IPS DF 19.7 (cell line): ENCODE measurements at places on chromosomes 16 and 17.

GRCh38 chr16:10065019-10065418, 117.2 kb downstream of the GRIN2A start:
- DNase-seq: no peak

- no peak for DNase-seq
Observed at GRCh38 chr16:177394-177822, 928 bp downstream of the HBA1 start.

GRCh38 chr17:80986816-80987475, 4.7 kb upstream of the CHMP6 start:
- no peak for DNase-seq

DNA sequence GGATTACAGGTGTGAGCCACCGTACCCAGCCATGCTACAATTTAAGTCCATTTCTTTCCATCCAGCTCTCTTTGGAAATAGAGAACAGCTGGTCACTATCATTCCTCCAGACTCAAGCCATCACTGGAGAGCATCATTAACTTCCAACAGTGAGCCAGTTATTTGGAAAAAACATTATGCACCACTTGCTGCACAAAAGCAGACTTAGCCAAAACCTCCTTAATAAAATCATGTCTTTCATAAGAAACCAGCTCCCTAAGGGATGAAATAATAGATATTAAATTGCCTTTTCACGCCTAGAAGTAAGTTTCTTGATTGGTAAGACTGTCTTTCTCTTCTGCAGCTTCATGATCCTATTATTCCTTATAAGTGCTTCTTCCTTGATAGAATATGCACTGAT, 17.9 kb downstream of the SLC39A11 start:
- no peak for DNase-seq

DNA sequence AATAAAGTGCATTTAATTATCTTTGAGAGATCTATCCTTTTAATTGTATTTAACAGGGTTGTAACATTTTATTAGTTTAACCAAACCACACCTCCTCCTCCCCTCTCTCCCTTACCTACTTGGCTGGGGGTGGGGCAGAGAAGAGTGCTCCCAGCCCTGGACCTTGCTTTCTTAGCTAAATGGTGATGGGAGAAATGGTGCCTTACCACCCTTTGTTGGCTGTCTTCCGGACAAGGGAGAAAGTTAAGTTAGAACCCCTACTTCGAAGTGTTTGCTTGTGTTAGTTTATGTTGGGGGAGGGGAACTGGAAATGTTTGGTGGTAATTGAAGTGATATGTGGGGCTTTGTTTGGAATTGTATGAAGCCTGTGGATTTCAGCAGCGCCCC, 3.9 kb downstream of the FZD2 start:
- no peak for DNase-seq

- DNase-seq: no peak
Observed at GRCh38 chr17:978103-979093, 1.2 kb downstream of the NXN start.

DNA sequence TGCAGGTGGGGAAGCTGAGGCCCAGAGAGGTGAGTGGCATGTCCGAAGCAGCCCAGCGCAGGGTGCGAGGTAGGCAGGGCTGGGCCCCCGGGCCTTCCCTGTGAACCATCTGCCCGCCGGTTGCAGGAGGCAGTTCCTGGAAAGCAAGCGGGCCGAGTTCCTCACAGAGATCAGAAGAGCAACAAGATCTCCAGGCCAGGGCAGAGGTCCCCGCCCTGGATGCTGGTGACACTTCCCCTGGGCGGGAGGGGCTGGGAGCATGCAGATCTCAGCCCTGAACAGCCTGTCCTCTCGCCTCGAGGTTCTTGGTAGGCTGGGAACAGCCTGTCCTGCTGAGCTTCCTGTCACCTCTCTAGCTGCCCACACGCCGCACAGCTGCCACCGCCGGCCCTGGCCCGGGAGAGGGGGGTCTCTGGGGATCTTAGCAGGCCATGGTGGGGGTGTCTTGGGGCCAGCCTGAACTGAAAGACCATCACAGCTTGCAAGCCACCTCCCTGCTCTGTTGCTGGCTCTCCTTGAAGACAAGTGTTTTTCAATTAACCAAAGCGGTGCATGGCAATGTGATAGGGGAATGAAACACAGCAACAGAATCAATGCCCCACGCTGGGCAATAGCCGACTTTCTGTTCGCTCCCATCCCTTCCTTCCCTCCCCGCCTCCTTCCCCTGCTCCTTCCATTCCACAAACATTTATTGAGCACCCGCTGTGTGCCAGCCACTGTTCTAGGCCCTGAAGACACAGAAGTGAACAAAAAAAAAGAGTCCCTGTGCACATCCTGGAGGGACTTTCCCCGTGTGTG, 31.7 kb downstream of the SOCS1 start:
- no peak for DNase-seq

DNA sequence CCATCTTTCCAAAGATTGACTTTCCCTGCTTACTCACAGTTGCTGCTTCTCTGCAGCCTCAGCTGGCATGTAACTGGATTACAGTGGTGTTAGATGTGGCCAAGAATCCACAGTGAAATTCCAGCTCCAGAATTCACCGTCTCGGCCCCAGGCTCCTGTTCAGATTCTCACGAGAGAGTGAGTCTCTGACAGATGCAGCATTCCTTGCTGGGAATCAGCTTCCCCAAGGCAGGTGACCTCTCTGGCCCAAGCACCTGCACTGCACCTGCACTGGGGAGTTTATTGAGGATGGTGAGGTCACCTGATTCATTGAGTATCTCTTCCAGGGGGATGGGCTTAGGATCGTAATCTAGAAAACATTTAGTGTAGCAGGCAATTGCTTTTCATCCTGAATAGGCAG, 600.5 kb upstream of the RBFOX1 start:
- DNase-seq: no peak

GRCh38 chr17:17859909-17860765, 23.4 kb upstream of the SREBF1 start:
- no peak for DNase-seq

DNA sequence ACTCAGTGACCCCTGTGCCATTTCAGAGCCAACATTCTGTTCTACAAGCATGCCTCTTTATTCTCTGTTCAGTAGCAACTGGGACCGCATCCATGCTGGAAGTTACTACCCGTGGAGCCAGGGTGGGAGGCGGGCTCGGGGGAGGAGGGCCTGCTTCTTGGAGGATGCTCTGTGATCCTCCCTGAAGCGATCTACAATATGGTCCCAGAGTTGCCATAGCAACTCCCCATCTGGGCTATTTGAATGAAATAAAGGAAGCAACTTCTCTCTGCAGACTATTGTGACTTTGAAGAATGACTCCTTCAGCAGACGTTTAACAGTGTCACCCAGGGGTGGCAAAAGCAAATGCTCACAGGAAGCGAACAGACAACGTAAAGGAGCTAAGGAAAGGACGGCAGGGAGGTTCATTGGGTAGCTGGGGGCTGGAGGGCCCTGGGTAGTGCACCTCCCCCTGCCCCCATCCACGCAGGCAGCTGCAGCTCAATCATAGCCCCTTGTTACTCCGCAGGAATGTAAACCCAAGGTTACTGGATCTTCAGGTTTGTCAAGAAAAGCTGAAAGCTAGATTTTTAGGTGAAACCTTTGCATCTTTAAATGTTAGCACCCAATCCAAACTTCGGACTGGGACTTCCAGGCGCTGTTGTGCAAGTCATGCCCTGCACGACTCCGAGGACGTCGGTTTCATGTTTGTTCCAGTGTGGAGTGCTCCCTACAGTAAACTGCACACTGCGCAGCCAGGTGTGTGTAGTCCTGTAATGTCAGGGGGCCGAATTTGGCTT, 51.1 kb upstream of the MEAK7 start:
- no peak for DNase-seq

DNA sequence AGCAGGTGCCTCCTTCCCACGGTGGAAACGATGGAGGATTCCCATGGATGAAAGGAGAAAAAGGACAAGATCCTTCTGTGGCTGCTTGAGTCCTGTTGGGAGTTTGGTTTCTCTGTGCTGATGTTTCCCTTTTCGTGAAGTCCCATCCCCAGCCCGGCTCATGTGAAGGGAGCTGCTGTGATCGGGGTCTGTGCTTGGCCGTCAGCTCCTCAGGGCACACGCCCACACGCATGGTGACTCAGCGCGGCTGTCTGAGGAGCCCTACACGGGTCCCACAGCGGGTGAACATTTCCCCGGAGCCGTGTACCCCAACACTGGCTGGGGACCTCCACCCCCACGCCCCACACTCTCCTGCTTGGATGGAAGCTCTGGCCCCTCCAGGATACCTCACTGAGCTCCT, 44.5 kb upstream of the SSTR5 start:
- no peak for DNase-seq

DNA sequence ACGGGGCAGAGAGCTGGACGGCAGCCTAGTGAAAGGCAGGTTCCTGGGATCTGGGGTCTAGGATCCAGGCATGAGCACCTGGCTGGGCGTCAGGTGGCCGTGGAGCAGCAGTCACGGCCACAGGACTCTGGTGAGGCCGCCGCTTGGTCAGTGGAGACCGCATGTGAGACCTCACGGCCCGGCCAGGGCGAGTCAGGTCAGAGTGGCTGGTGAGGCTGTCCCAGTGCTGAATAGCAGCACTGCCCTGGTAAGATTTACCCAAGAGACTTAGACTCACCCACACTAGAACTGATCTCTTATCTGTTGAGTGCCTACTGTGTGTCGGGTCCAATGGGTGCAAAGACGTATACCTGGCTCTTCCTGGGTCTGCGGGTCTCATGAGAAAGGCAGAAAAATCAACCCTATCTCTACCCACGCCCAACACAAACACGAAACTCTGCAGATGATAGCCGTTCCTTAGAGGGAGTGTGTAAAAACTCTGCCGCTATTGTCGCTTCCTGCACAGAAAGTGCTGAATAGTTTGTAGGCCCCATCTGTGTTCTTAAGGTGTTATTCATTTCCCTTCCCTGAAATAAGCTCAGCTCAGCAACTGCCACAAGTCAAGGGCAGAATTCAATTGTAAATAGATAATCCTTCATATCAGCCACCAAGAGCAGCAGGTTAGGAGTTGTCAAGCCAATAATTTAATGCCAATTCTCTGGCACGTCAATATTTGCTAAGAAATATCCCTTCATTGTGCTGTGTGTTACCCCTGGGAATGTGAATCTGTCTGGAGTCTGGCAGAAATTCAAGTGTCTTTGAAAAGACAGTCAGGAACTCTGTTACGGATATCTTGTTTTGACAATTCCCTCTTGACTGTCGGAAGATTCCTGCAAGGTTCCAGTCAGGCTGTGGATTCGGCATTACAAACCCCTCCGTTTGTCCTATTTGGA, 240.0 kb downstream of the NTN1 start:
- DNase-seq: no peak

- DNase-seq: no peak
Observed at GRCh38 chr16:84458606-84459532, 45.6 kb downstream of the MEAK7 start.

- DNase-seq: no peak
Observed at GRCh38 chr16:90019543-90020259, 445 bp upstream of the DBNDD1 start.

DNA sequence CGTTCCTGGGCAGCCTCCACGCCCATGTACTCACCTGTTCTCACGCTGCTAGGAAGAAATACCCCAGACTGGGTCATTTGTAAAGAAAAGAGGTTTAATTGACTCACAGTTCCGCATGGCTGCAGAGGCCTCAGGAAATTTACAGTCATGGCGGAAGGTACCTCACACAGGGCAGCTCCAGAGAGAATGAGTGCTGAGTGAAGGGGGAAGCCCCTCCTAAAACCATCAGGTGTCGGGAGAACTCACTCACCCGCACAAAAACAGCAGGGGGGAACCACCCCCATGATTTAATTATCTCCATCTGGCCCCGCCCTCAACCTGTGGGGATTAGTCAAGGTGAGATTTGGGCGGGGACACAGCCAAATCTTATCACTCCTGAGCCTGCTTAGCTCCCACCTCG, 18.2 kb downstream of the RAB40C start:
- no peak for DNase-seq

- DNase-seq: no peak
Observed at GRCh38 chr16:88907768-88908167, 41.3 kb upstream of the PABPN1L start.

DNA sequence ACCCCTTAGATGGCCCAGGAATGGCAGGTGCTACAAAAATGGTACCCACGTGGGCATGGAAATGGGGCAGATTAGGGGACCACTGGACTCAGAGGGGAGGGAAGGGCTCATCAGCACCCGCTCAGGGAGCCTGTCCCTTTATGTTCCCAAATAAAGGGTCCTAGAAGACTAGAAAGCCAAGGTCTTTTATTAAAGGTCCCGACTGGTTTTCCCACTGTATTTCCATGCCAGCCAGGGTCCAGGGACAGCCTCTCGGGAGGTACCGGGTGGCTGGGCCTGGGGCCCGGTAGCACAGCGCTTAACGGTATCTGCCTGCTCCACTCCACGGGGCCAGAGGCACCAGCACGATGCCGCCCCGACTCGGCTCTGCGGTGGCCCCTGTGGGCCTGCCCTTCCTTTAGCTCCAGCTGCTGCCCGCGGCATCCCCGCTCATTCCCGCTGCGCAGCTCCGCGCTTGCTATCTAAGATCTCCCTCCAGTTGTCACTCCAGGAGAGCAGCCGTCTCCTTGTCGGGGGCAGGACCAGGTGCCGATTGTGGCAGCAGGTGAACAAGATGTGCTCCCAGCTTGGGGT, 1.4 kb downstream of the NT5C start:
- no peak for DNase-seq

- no peak for DNase-seq
Observed at GRCh38 chr17:77098884-77099545, 41.8 kb upstream of the SEC14L1 start.

DNA sequence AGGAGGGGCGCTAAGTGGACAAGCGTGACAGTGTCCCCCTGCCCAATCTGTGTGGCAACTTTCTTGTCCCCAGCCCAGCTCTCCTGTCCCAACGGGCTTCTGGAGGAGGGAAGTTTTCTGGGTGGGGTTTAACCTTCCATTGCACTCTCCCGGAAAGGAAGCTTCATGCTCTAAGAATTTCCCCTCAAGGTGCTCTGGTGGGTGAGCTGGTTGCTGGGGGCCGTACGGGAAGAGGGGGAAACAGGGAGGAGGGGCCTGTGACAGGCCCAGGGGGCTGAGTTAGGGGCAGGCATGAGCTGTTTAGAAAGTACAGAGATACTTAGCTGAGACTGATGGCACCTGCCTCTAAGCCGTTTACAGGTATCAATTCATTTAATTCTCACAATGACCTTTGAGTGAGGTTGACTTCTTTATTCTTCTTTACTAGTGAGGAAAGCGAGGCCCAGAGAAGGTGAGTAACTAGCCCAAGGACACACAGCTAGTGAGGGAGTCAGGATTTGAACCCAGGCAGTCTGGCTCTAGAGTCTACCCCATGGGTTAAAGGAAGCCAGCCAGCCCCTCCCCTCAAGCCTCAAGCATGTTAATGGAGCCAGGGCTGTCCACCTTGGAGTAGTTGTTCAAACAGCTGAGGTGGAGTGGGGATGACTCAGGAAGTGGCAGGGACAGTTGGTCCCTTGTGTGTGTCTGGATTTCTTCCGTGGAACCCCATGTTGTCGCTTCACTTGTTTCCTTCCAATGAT, 18.9 kb downstream of the ADGRG1 start:
- DNase-seq: no peak

GRCh38 chr17:5672141-5672540, 87.8 kb upstream of the NLRP1 start:
- DNase-seq: no peak

- DNase-seq: no peak
Observed at GRCh38 chr17:29433541-29433940, 43.4 kb downstream of the TAOK1 start.

GRCh38 chr16:3266873-3267537, 10.6 kb upstream of the MEFV start:
- DNase-seq: no peak

GRCh38 chr16:47129755-47130435, 13.8 kb downstream of the NETO2 start:
- DNase-seq: no peak

- DNase-seq: no peak
Observed at GRCh38 chr17:71869841-71870545, 250.8 kb upstream of the SOX9 start.

- no peak for DNase-seq
Observed at GRCh38 chr17:17681187-17681743, at the start of gene RAI1. RAI1 (plus strand) TSS chr17:17681458; CDS start chr17:17792949, 111,491 bp downstream.

GRCh38 chr17:77058016-77058415, 82.8 kb upstream of the SEC14L1 start:
- no peak for DNase-seq
